H1 (cell line): ENCODE measurements at places on chromosomes 2 and 18. TPM values are rescaled to one million over a fixed set of nuclear protein-coding genes. Genes with fewer than 3 reads are reported as not detected.
A peak's percentile ranks its signal among the peaks of the same experiment; 100 is the strongest.

DNA sequence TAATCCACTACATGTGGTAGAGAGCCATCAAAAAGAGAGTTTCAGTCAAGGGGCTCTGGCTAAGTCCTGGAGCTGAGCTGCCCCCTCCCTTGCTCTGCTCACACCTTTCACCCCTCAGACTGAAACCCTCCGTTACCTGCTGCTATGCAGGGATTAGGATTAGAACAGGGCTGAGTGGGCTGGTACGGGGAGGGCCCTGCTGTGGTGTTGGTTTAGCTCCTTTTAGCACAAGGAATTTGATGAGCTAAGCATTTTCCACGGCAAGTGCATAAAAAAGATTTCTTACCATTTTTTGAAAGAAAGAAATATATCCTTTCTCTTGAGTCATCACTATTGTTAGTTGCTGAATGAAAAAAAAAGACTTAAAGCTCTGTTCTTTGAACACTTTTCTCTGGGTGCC lies 46.3 kb downstream of the TCF7L1 start:
- no peak for DNase-seq

- no peak for DNase-seq
Measured at GRCh38 chr2:789529-789928, 112.3 kb upstream of the TMEM18 start.

- DNase-seq = no peak
Measured at GRCh38 chr2:230790981-230791380, 73.8 kb upstream of the ITM2C start.

- no peak for DNase-seq
Measured at GRCh38 chr18:25075331-25075730, 276.6 kb downstream of the ZNF521 start.

DNA sequence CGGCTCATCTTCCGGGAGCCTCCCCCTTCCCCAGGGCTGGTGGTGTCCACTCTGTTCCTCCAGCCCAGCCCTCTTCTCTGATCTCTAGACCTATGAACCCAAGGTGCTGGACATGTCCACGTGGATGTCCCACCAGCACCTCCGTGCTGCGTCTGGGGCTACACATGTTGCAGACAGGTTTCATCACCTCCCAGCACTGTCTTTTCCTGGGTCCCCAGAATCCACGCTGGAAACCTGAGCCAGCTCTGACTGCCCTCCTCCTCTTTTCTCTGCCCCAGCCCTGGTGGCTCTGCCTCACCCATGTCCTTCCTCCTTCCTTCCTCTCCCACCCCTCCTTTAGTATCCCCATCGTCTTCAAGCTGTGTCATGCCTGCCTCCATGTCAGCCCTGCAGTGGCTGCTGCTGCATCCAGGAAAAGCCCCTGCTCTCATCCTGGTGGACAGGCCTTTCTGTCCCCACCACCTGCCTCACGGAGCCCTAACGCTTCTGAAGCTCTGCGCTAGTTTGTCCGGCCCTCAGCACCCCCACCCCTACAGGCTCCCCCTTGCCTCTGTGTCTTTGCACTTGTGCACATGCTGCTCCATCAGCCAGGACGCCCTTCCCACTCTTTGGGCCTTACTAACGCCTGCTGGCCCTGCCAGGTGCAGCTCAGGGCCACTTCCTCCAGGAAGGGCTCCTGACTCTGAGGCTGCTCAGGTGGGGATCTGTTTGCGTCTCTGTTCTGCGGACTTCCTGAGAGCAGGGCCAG lies 105.9 kb downstream of the DYSF start:
- no peak for DNase-seq

- DNase-seq = no peak
Measured at GRCh38 chr2:64362562-64363026, 91.4 kb upstream of the LGALSL start.

DNA sequence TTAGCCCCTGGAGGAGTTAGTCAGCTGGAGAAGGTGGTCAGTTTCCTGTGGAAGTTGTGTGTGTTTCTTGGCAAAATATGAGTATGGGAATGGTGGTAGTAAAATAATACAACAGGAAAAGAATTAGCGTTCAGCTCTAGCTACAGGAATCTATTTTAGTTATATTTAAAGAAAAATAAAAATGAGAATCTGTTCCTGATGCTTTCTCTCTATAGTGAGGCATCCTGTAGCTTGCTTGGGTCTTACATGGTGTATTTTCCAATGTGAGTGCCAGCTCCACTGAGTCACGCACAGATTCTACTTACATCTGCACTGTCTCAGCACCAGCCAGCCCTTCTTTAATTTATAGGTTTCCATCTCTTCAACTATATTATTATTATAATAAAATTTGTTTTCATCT lies 132.2 kb downstream of the BIRC6 start:
- no peak for DNase-seq

TOGARAM2 gene
- 0.59 and 1.4 TPM in 2 replicates for total RNA-seq

GRCh38 chr2:40395169-40396073 lies 56.5 kb downstream of the SLC8A1 start:
- DNase-seq = no peak

KLHL14 gene
- total RNA-seq = 1.2 and 1.3 TPM in 2 replicates

GRCh38 chr2:151251012-151251411 lies 10.7 kb downstream of the RBM43 start:
- DNase-seq = no peak

DNA sequence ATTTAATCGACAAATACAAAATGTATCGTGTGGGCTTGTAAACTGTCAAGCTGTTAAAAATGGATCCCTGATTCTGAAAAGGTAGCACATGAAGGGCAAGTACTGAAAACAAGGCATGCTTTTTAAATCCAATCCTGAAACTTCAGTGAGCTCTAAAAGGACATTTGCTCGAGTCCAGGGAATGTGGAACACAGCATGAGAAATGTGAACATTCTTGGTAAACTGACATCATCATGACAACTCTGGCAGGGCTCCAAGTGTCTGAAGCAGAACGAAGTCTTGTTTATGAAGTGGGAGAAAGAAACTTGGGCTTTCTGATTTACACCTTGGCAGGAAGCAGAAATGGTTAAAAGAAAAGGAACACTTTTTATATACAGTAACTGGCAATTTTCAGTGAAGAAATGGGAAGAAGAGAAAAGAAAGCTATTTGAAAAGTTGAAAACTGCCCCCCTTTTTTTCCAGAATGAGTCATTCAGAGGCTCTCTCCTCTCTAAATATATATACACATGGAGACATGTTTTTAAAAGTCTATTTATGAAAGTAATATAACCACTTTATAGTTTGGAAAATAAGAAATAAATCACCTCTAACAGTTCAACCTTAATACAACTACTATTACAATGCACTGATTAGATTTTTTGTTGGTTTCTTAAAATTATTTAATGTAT lies 120.8 kb downstream of the GAREM1 start:
- no peak for DNase-seq

- peak; percentile 43 for DNase-seq
Measured at GRCh38 chr2:99554238-99554637, 64.4 kb upstream of the REV1 start.

TMEM37 gene
- 9.9 and 11.0 TPM in 2 replicates for total RNA-seq

DNA sequence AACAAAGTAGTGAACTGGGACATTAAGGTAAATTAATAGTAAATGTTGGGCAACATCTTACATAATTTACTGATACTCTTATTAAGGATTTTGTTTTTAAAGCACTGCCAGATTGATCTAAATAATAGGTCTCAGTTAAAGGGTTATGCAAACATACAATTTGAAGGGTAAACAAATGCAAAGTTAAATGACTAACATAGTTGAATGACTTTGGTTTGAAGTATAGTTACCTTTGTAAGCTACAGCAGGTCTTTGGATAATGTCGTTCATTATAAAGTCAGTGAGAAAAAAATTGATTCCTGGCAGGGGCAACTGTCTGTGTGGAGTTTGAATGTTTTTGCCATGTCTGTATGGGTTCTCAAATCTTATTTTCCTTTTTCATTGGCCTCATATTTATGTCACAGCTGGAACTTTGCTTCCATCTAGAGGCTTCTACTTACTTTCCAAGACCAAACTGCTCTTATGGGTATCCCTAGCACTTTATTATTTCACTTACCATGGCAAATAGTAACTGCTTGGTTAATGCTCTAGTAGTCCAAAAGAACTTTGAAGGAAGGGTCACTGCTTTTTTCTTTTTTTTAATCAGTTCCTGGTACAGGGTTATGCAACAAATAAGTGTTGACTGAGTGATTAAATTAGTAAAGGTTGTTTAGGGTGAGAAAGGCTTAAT lies 107.8 kb downstream of the NBEAL1 start:
- no peak for DNase-seq

DNA sequence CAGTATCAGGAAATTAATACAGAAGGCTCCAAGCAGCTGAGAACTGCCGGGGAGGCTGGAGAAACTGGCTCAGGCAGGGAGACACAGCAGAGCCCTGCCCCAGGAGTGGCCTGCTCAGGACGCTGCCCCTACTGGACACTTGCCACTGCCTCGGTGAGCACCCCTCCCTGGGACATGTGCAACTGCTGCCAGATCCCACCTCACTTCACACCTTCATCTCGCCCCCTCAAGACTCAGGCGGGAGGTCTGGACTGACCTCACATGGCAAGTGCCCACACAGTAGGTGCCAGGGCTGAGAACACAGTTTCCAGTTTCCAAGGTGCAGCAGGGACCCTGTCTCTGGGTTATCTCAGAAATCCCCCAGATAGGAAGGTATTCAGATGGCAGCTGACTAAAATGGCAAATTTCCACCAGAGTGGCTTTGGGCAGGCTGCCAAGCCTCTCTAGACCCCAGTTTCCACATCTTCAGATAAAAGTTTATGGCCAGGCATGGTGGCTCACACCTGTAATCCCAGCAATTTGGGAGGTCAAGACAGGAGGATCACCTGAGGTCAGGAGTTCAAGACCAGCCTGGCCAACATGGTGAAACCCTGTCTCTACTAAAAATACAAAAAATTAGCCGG lies 33.7 kb upstream of the LBH start:
- no peak for DNase-seq

- no peak for DNase-seq
Measured at GRCh38 chr18:70078106-70078505, 127.4 kb downstream of the RTTN start.

GRCh38 chr2:40451918-40452605 lies at the start of gene SLC8A1:
TSS of gene SLC8A1 (minus strand) at chr2:40452090.
- DNase-seq = peak; percentile 62

DCC gene
- 1.1 and 1.4 TPM in 2 replicates for total RNA-seq

- DNase-seq = no peak
Measured at GRCh38 chr2:197097578-197098366, 171.3 kb upstream of the PGAP1 start.

GRCh38 chr2:152012697-152013096 lies 86.1 kb downstream of the CACNB4 start:
- DNase-seq = no peak

DNA sequence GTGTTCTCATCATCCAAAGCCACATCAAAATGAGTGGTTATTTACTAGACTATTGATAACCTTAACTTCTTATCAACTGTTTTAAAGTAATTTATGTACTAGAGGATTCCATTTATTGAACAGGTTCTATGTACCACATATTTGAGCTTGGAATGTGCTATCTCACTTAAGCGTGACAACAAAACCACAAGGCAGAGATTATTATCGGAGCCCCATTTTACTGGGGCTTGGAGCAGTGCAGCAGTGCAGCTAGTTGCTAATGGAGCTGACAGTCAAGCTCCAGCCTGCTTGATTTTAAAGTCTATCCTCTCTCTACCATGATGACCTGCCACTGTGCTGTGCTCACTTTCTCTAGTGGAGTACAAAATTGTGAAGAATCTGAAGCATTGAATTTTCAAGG lies 24.6 kb downstream of the GCG start:
- DNase-seq = no peak
